Stimulated activated CD4-positive, alpha-beta T cell treated with anti-CD3 and anti-CD28 coated beads, Interleukin-15, amount 100 ng/mL, for 48 hours (primary cell): ENCODE measurements at places on chromosomes 16 and 17.
A peak's percentile ranks its signal among the peaks of the same experiment; 100 is the strongest.

GRCh38 chr16:67645397-67646121, 615 bp downstream of the CARMIL2 start:
- no peak for DNase-seq

- peak; percentile 12 for DNase-seq
Measured at GRCh38 chr16:66357523-66357928, 9.0 kb upstream of the CDH5 start.

- DNase-seq, result no peak
Measured at GRCh38 chr17:44780845-44781480, 22.2 kb downstream of the ADAM11 start.

GRCh38 chr16:73051226-73051625, 3.3 kb upstream of the ZFHX3 start:
- no peak for DNase-seq

GRCh38 chr17:57408071-57408811, 151.9 kb downstream of the MSI2 start:
- DNase-seq, result peak; percentile 24

GRCh38 chr17:31092475-31093064, 2.2 kb upstream of the NF1 start:
- no peak for DNase-seq

DNA sequence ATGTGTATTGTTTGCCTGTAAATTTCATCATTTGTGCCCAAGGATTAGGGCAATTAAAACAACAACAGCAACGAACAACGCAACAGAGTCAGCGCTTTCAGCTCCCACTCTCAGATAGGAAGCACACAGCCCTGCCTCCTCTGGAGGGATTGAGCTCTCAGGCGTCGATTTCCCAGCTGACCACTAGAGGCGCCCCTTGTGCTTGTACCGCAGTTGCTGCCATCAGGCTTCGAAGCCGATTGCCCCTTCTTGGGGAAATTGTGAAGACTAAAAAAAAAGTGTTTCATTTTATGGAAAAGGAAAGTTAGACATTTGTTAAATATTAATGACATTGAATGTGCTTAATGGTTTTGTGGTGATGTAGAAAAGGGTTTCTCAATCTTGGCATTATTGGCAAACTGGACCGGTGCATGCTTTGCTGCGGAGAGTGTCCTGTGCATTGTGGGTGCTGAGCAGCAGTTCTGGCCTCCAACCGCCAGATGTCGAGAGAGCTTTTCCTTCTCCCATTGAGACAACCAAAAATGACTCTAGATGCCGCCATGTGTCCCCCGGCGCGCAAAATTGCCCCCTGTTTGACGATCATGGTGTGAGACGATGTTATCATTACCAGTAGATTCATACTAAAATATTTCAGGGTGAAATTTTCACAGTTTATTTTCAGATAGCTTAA, 650.4 kb upstream of the RBFOX1 start:
- peak; percentile 3 for DNase-seq

DNA sequence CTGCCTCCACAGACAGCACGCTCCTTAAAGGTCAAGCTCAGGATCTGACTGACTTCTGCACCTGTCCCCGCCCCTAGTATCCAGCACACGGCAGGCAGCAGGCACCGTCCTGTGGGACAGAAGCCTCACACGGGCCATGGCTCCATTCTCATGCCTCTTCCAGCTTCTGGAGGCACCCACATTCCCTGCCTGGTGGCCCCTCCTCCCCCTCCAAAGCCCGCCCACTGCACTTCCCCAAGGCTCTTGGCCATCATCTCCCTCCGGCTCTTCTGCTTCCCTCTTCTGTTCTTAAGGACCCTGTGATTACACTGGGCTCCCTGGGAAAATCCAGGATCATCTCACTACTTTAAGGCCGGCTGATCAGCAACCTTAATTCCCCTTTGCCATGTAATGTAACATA, 3.5 kb downstream of the CANT1 start:
- DNase-seq, result no peak

- peak; percentile 10 for DNase-seq
Measured at GRCh38 chr17:13346996-13347762, 254.6 kb downstream of the HS3ST3A1 start.
